ENCODE measurements at places on chromosomes 7 and 10.

GRCh38 chr10:108872854-108873253 lies 1050.5 kb downstream of the XPNPEP1 start:
- no peak for DNase-seq

GRCh38 chr7:150937848-150938561 lies 40.1 kb downstream of the KCNH2 start:
- peak; percentile 21 for DNase-seq

GRCh38 chr10:44984671-44985101 lies 6.1 kb upstream of the DEPP1 start:
- DNase-seq: no peak

DNA sequence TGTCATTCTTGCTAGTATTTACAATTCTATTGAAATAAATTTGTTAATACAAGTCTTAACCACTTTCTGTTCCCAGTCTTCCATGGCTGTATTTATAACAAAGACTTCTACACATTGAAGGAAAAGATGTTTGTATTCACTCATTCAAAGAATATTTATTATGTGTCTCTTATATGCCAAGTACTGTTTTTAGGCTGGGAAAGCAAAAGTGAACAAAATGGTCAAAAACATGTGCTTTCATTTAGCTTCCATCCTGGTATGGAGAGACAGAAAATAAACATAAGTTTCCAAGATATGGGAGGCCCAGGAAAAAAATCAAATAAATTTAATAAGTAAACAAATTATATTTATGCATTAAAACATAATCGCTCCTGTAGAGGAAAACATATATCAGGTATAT lies 22.9 kb downstream of the CPED1 start:
- no peak for DNase-seq

- DNase-seq: no peak
Measured at GRCh38 chr7:96188591-96188991, 133.3 kb downstream of the SLC25A13 start.

DNA sequence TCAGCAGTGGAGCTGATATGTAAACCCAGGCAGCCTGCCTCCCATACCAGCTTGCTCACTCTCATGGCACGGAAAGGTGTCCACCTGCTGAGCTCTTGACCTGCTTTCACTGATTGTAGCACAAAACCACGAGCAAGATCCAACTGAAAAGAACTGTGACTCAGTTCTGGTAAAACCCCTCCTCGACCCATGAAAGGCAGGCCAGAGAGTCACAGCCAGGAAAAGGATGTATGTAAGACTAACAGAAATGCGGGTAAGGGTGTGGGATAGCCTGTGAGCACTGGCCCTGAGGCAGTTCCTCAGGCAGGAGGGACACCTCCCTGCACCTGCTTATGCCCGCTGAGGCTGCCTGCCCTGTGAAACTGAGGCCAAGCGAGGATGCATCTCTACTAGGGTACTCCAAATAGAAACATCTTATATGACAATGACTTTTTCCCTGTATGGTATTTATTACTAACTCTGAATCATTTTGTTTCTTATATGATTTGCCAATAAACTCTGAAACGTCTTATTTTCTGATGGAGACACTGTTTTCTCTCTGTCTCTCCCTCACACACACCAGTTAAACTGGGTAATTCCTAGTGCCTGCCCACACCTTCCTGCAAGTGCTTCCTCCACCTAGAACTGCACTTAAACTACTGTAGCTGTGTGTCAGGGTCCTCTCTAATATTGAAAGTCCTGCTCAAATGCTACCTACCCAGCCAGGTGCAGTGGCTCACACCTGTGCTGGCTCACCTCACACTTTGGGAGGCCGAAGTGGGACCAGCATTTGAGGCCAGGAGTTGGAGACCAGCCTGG lies 73.3 kb upstream of the GHITM start:
- DNase-seq: no peak

DNA sequence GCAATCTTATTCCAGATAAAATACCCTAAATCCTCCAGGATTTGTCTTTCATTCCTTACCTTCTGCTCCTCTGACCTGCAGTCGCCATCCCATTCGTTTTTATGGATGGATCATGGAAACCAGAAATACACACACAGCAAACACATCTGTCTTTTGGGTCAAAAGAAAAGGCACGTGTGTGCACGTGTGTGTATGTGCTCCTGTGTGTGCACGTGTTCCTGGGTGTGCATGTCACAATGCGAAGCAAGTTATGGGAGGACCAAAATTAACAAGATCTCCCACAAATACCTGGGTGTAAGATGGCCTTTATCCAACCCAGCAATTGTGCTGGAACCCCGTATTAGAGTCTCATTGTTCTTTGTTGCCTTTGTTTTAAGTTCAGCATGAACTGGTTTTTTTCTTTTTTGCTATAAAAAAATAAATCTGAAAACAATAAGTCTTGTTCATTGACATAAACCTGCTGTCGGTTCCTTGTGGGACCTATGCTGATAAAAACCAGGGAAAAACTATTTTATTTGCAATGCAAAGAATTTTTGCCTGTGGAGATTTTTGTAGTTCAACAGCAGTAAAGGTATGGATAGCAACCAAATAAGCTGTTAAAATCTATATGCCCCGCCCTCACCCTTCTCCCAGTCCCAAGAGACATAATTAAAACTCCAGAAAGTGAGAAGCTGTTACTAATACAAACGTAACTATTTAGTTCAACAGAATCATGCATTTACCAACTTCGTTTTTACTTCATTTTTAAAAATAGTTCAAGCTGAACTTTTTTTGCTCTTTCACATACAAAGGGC lies 229.6 kb downstream of the CREB5 start:
- DNase-seq: no peak

- no peak for DNase-seq
Measured at GRCh38 chr10:74927701-74928100, 101.3 kb downstream of the KAT6B start.

DNA sequence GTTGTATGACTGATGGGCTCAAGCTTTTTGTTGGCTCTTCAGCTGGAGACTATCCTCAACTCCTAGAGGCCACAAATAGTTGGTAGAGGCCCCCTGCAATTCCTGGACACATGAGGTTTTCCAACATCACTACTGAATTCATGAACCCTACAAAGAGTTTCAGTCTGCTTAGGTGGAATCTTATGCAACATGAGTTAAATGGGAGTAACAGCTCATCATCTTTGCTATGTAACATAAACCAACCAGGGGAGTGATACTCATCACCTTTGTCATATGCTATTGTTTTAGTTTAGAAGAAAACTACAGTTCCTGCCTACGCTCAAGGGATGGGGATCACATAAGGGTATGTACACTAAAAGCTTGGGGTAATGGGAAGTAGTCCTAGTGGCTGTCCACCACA lies 729.4 kb downstream of the SORCS1 start:
- DNase-seq: no peak

DNA sequence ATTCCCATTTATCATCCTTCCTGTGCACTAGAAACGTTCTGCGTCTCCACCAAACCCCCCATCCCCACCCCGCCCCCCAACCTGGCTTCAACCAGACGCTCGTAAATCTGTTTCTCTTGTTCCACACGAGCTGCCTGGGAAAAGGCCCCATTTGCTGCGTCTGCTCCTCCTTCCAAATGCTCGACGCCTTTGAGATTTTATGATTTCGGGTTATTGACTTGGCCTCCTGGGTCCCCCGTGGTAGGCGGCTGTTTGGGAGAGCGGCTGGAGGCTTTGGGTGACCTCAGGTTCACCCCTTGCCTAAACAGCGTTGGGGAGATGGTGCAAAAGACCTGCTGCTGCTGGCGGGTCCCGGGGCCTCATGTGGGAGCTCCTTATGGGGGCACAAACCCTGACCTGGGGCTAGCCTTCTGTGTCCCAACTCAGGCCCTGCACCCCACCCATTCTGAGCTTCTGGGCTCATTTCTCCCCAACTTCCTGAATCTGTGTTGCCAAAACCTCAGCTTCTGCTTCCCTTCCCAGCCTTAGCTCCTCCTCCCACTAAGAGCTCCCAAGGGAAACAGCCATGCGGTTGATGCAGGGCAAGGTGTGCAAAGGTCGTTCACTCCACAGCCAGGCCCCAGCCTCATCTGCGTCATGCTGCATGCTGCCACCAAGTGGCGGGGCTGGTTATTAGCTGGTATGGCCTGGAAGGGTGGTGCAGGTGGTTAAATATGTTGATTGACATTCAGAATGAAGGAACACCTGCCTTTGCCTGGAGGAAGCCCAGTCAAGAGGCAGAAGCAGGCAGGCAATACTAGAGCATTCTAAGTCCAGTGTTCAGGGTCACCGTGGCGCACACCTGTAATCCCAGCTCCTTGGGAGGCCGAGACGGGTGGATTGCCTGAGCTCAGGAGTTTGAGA lies 49.1 kb upstream of the ELN start:
- DNase-seq: no peak

Data from CD4-positive, alpha-beta T cell treated with Interleukin-10 for 1 hour (primary cell).